CD4-positive, alpha-beta T cell treated with Interleukin-21 for 1 hour (primary cell): ENCODE measurements at places on chromosomes 13 and 19.

GRCh38 chr13:107969546-107969945, 245.8 kb downstream of the LIG4 start:
- DNase-seq: no peak

- DNase-seq: peak; percentile 33
Measured at GRCh38 chr19:54905803-54906511, at the start of gene NCR1. Gene NCR1 (plus strand): TSS chr19:54906148. CDS start chr19:54906188, 40 bp downstream.

- no peak for DNase-seq
Measured at GRCh38 chr19:12641456-12641855, 25.1 kb downstream of the MAN2B1 start.

- DNase-seq: no peak
Measured at GRCh38 chr19:48120505-48120904, 9.9 kb upstream of the PLA2G4C start.

GRCh38 chr19:13814550-13814949, 19.3 kb downstream of the ZSWIM4 start:
- no peak for DNase-seq

DNA sequence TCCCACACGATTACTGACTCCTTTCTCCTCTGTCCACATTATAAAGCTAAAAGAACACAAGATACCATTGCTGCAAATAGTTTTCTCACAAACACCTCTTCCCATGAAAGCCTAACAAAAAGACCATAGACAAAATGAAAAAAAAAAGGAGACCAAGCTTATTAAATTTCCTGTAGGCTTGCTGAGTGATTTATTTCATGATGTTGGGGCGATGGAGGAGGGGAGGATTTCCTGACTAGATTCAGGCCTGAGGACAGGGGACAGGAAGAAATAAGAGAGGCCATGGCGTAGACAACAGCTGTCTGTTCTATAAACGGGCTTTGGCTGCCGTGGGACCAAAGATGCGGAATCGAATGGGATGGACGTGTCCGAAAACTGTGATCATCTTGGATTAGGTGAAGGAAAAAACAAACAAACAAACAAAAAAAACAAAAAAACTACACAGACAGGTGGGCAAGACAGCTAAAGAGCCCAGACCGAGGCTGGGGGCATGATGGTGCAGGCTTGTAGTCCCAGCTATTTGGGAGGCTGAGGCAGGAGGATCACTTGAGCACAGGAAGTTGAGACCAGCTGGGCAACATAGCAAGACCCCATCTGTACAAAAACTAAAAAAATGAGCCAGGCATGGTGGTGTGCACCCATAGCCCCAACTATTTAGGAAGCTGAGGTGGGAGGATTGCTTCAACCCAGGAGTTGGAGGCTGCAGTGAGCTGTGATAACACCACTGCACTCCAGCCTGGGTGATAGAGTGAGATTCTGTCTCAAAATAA, 5.3 kb downstream of the TMPRSS9 start:
- DNase-seq: no peak

DNA sequence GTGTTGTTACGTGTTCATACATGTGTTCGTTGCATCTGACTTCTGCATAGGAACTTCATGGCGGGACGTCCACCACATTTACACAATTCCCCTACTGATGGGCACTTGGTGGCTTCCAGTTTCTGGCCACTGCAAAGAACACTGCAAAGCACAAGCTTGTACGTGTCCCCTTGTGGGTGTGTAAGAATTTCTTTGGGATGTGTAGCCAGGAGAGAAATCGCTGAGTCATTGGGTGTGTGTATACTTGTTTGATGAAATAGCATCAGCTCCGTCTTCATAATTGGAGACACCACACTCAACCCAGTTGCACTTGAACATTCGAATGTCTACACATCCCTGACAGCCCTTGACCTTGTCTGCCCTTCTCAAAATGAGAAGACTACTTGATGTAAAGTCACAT, 19.2 kb downstream of the KLK5 start:
- no peak for DNase-seq

DNA sequence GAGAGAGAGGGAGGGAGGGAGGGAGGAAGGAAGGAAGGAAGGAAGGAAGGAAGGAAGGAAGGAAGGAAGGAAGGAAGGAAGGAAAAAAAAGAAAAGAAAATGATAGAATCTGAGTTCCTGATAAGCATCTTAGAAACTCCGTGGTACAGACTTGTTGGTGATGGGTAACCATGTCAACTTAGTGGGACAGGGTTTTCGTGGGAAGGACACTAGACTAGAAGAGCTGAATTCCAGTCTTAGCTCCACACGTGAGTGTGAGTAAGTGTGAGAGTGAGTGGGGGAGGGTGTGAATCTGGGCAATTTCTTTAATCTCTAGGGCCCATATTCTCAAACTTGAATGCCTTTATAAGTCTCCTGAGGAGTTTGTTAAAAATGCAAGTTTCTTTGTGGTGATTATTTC, 35.0 kb downstream of the PABPC3 start:
- DNase-seq: no peak
